ENCODE measurements at places on chromosomes 3 and 15.

DNA sequence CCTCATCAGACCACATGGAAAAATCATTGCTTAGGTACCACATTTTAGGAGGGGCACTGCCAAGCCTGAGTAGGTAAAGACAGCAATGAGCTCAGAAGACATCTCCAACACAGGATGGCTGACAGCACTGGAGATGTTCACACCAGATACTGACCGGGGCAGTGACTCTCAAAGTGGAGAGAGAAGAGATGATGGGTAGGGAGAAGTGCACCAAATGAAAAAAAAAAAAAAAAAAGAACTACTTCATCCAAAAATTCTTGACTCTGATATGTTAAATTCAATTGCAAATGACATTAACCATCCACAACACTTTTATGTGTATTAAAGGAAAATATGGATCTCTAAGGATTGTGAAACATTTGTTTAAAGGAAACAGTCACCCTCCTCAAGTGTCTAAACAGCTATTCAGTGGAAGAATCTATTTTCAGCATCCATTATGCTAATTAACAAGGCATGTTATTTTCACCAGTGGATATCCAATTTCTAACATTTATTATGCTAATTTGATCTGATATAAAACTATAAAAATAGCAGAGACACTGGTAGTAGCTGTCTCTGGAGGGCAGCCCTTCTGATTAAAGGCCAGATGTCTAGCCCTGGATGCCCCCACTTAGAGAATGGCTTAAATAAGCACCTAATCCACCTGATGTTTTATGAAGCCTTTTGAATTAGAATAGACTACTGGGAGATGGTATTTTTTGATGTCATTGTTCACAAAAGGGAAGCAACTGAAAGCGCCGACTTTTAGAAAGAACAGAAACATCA lies 48.2 kb upstream of the VGLL4 start:
- H3K36me3 ChIP-seq: no peaks in the 10 kb centered on the region
- no peak for DNase-seq
- peaks cover 16% of the 10 kb centered on the region for H3K4me1 ChIP-seq
- no peak overlapping the region for H3K4me3 ChIP-seq
- no peaks in the 10 kb centered on the region for H3K27me3 ChIP-seq

GRCh38 chr3:155244699-155245098 lies 48.8 kb downstream of the STRIT1 start:
- no peaks in the 10 kb centered on the region for H3K36me3 ChIP-seq
- DNase-seq: no peak
- no peaks in the 10 kb centered on the region for H3K27me3 ChIP-seq
- no peak overlapping the region for H3K4me3 ChIP-seq

DNA sequence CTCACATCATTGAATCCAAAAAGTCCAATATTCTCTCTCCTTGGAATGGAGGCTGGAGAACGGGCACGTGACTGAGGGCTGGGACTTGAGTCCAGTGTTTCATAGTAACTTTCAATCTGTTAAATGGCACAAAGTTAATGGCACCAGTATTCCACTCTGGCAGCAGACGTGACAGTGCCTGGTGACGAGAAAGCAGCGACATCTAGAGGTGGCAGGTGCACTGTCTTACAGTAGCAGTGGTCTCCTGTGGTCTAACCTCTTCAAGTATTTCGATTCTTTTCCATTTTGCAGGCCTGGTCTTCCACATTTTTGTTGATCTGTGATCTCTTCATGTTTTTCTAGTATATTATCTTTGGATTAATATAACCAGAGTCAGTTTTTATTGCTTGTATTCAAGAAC lies 107.1 kb downstream of the OXSM start:
- H3K27me3 ChIP-seq: no peaks in the 10 kb centered on the region
- H3K27ac ChIP-seq: no peak overlapping the region
- no peaks in the 10 kb centered on the region for H3K4me1 ChIP-seq
- DNase-seq: no peak

GRCh38 chr3:46966811-46967210 lies 9.7 kb downstream of the CCDC12 start:
- no peak for DNase-seq
- H3K4me3 ChIP-seq: no peak overlapping the region
- H3K27me3 ChIP-seq: no peaks in the 10 kb centered on the region
- H3K4me1 ChIP-seq: no peaks in the 10 kb centered on the region

GRCh38 chr3:53795176-53795575 lies 51.0 kb downstream of the CHDH start:
- no peak for DNase-seq
- no peaks in the 10 kb centered on the region for H3K4me1 ChIP-seq
- no peak overlapping the region for H3K4me3 ChIP-seq
- H3K36me3 ChIP-seq: no peaks in the 10 kb centered on the region
- no peak overlapping the region for H3K27ac ChIP-seq

DNA sequence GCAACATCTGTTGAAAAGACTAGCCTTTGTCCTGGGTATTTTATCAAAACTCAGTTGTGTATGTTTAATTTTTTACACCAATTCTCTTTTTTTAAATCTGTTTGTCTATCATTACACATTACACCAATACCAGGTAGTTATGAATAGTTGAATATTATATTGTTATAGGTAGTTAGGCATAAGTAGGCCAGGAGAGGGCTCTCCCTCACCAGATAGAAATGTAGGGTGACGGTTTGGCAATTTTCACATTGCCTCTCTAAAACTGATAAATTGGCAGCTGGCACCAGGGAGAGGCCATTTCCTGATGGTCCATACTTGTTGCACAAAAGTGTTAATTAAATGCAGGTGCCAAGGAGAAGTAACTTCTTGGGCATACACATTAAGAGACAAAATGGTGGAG lies 483.1 kb upstream of the EPHA6 start:
- no peaks in the 10 kb centered on the region for H3K4me1 ChIP-seq
- no peaks in the 10 kb centered on the region for H3K36me3 ChIP-seq
- no peaks in the 10 kb centered on the region for H3K27me3 ChIP-seq
- H3K27ac ChIP-seq: no peak overlapping the region

- peaks cover 19% of the 10 kb centered on the region for H3K4me1 ChIP-seq
- H3K27me3 ChIP-seq: no peaks in the 10 kb centered on the region
- DNase-seq: no peak
- no peak overlapping the region for H3K4me3 ChIP-seq
- no peaks in the 10 kb centered on the region for H3K36me3 ChIP-seq
These were observed 20.9 kb downstream of the GNB4 start for GRCh38 chr3:179430277-179430870.

GRCh38 chr3:23748398-23749110 lies 57.2 kb upstream of the UBE2E1 start:
- peak; percentile 54 for DNase-seq
- no peaks in the 10 kb centered on the region for H3K4me1 ChIP-seq
- H3K4me3 ChIP-seq: no peak overlapping the region

GRCh38 chr3:159038405-159038804 lies 236.6 kb downstream of the MFSD1 start:
- H3K36me3 ChIP-seq: no peaks in the 10 kb centered on the region
- DNase-seq: no peak
- H3K27ac ChIP-seq: no peak overlapping the region
- H3K4me3 ChIP-seq: no peak overlapping the region
- H3K27me3 ChIP-seq: no peaks in the 10 kb centered on the region

DNA sequence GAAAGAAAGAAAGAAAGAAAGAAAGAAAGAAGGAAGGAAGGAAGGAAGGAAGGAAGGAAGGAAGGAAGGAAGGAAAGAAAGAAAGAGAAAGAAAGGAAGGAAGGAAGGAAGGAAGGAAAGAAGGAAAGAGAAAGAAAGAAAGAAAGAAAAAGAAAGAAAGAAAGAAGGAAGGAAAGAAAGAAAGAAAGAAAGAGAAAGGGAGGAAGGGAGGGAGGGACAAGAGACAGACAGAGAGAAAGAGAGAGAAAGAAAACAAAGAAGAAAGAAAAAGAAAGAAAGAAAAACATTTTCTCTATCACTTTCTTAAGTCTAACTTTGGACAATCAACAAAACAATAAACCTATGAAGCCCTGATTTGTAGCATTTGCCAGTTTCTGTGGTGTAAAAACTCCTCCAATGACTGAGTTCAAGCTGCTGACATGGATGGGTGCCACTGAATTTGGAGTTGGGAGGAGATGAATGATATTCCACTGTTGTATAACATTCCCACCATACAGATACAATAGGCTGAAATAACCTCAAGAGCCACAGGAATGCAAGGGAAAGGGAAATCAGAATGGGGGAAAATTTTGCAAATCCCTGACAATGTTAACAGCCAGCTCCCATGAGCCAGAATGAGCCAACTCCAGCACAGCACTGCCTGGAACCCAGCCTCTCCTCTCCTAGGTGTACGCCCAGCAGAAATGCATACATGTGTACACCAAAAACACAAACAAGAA lies 15.0 kb upstream of the RTP3 start:
- no peak overlapping the region for H3K4me3 ChIP-seq
- peaks cover 27% of the 10 kb centered on the region for H3K27me3 ChIP-seq
- DNase-seq: no peak

DNA sequence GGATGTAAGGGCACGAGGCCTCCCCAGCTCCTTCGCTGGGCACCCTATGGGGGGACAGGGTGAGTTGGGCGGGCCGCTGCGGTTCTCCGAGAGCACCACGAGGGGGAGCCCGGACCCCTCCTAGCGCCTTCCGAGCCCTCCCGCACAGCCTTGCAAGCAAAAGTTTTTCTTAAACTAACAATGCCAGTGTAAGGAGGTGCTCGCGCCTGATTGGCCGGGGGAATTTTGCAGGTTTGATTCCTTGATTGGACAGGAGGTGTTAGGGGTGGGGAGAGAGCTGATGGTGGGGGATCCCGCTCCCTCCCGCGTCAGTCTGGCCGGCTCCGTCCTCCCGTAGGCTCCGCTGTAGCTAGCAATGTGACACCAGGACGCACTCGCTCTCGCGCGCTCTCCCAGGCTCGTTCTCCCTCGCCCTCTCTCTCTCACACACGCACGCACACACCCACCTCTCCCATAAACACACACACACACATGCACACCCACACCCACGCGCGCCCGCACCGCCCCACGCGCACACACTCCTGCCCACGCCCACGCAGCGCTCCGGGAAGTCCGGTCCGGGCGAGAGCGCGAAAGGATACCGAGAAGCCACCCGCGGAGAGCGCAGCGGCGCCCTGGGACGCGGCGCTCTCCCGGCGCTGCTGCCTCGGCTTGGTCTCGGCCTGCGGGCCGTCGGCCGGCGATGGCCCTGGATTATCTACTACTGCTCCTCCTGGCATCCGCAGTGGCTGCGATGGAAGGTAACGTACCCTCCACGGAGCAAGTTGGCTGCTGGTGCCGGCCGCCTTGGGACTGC lies at the start of gene EPHB1:
Gene EPHB1 (plus strand): TSS at position 311 of the 796 bp plus-strand sequence.
- H3K27me3 ChIP-seq: no peaks in the 10 kb centered on the region
- H3K36me3 ChIP-seq: no peaks in the 10 kb centered on the region
- peak within 1 kb of the TSS; percentile 68 for H3K27ac ChIP-seq
- peak; percentile 71 for DNase-seq
- H3K4me3 ChIP-seq: peak within 1 kb of the TSS; percentile 53

GRCh38 chr3:17055374-17056276 lies 170.9 kb downstream of the PLCL2 start:
- no peak overlapping the region for H3K27ac ChIP-seq
- H3K4me3 ChIP-seq: no peak overlapping the region
- H3K4me1 ChIP-seq: no peaks in the 10 kb centered on the region
- no peak for DNase-seq
- no peaks in the 10 kb centered on the region for H3K27me3 ChIP-seq

DNA sequence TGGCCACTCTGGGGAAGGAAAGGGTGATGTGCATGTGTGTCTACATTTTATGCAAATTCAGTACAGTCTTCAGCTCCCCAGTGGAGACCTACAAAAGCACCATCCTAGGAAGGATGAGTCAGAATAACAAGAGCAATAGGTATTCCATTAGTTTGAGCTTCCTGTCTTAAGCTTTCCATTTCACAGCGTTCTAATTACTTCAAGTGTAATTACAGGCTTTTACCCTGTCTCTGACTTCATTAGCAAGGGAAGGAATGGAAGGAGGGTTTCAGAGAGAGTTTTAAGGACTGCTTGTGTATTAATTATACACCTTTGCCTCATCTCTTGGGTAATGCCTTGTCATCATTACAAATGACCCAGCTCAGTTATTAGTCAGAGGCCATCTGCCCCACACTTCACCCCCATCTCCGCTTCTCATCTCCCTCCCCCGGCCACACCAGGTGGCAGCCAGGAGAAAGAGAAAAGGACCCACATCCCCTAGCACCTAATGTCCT lies 202.8 kb upstream of the MRPL3 start:
- H3K4me3 ChIP-seq: no peak overlapping the region
- no peaks in the 10 kb centered on the region for H3K27me3 ChIP-seq
- no peak for DNase-seq
- H3K4me1 ChIP-seq: no peaks in the 10 kb centered on the region
- H3K27ac ChIP-seq: no peak overlapping the region

DNA sequence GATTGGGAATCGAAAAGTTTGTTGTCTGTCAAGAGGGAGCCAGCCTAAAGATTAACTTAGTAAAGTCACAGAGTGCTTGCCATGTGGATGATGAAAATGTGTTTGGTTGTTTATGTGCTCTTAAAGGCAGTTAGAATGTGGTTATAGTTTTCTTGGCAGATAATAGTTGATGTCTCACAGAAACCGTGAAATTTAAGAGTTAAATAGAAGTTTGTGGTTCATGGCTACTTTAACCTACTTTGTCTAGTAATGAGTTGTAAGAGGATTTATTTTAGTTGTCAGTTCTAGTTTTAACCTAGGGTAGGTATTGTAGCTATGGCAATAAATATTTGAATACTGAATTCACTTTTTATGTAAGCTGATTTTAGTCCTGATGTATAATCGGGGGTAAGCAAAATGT lies 36.4 kb upstream of the EIF3J start:
- H3K4me1 ChIP-seq: no peaks in the 10 kb centered on the region
- DNase-seq: no peak
- H3K4me3 ChIP-seq: no peak overlapping the region
- H3K36me3 ChIP-seq: peaks cover 33% of the 10 kb centered on the region
- H3K27me3 ChIP-seq: no peaks in the 10 kb centered on the region

GRCh38 chr3:141410408-141410807 lies 42.1 kb downstream of the ZBTB38 start:
- peaks cover 36% of the 10 kb centered on the region for H3K36me3 ChIP-seq
- DNase-seq: no peak
- H3K4me1 ChIP-seq: peaks cover 69% of the 10 kb centered on the region
- H3K27me3 ChIP-seq: no peaks in the 10 kb centered on the region
- H3K4me3 ChIP-seq: no peak overlapping the region

- no peaks in the 10 kb centered on the region for H3K27me3 ChIP-seq
- no peaks in the 10 kb centered on the region for H3K4me1 ChIP-seq
- DNase-seq: no peak
- H3K4me3 ChIP-seq: no peak overlapping the region
These were observed 40.1 kb downstream of the DLG1 start for GRCh38 chr3:197258168-197258755.

DNA sequence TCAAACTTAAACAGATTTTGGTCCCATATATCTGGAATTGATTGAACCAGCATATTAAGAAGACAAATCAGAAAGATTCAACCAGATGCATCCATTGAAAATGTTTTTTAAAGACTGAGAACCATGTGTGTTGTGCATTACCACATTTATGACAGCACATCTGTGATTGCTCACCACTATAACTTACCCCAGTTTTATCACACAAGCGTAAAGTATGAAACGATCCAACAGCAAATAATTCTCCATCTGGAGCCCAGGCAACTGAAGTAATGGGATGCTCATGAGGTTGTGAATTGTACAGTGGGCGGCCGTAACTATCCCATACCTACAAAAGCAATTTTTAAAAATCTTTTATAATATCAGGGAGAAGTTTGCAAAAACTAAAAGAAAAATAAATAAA lies 43.2 kb downstream of the IFT80 start:
- no peaks in the 10 kb centered on the region for H3K4me1 ChIP-seq
- DNase-seq: no peak
- H3K27ac ChIP-seq: no peak overlapping the region
- H3K36me3 ChIP-seq: peaks cover 11% of the 10 kb centered on the region
- no peaks in the 10 kb centered on the region for H3K27me3 ChIP-seq
- no peak overlapping the region for H3K4me3 ChIP-seq

Data from tibial artery (tissue), 4 donors.